ENCODE measurements at places on chromosomes 11 and 22.

DNA sequence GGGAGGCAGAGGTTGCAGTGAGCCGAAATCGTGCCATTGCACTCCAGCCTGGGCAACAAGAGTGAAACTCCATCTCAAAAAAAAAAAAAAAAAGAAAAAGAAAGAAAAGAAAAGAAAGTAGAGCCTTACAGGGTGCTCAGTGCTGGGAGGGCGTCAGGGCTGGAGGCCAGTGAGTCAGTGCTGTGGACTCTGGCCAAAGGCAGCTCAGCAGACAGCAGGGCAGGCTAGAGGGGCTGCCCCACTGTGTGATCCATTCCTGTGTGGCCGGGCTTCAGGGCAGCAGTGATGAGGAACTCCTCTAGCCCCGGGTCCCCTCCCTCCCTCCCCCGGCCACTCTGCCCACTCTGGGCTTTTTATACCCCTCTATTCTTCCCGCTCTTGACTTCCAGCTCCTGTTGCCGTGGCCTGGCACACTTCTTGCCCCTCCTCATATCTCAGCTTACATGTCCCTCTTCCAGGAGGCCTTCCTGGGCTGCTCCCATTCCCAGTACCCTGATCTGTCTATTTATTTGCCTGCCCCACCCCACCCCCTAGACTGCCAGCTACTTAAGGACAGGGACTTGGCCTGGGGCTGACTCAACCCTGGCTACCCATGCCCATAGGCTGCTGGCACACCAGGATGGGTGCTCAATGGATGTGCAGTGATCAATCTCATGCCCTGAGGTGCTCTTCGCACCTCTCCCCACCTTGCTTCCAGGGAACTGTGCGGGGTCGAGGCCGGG, 10.1 kb downstream of the SYT12 start:
- no peak for DNase-seq

DNA sequence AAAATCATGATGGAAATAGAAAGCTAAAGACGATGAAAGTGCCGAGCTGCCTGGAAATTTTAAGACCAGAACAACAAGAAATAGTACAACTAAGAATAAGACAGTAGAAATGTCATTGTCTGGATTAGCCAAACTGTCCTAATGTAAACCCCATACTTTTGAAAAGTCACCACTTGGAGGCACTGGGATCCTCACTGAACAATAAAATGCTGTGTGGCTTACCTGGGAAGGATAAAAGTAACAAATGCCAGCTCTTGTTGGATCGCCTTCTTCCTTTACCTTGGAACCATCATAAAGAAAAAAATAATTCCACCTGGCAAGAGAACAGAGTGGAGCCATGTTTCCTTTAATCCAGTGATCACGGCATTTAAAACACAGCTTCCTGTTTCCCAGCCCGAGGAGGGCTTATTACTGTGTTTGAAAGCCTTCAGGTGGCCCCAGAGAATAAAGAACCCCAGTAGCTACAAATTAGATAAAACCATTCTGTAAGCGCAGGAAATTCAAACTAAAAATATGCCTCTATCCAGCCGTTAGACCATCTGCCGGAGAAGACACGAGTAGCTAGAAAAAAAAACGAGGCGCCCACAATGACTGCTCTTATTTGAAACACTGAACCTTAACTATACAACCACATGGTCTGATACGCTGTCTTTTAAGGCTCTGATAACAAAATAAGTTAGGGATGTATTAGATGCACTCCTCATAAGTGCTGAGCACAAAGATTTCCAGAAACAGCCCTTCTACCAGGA, 4.4 kb downstream of the HPS4 start:
- DNase-seq = peak; percentile 6

DNA sequence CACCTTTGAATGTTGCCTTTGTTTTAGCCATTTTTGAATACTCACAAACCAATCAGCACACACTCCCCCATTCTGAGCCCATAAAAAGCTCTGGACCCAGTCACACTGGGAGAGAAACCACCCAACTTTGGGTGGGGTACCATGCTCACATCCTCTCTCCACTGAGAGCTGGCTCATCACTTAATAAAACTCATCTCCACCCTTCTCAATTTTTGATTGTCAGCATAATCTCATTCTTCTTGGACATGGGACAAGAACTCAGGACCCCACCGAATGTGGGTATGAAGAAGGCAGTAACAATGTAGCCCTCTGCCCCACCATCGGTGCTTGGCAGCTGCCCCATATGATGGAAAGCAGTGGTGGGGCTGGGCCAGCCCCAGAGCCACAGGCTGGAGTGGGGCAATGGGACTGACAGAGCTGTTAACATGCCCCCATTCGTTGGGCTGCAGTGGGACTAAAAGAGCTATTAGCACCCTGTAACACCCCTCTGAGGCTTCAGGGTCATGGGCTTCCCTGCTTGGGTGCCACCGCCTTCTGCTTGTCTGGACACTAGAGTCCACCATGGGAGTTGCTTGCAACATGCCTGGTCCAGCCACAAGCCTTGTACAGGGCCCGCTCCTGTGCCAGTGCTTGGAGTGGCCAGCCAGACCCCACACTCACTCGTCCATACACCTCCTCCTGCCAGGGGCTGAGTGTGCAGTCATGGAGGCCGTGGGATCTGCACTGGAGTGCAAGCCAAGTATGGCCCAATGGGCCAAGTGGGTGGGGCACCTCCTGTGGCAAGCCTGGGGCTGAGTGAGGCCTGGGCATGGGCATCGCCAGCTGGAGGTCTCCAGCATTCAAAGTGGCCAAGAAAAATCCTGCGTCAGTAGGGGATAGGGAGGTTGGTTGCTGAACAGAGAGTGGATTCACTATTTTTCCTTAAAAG, 471.1 kb downstream of the TBC1D22A start:
- DNase-seq = no peak

DNA sequence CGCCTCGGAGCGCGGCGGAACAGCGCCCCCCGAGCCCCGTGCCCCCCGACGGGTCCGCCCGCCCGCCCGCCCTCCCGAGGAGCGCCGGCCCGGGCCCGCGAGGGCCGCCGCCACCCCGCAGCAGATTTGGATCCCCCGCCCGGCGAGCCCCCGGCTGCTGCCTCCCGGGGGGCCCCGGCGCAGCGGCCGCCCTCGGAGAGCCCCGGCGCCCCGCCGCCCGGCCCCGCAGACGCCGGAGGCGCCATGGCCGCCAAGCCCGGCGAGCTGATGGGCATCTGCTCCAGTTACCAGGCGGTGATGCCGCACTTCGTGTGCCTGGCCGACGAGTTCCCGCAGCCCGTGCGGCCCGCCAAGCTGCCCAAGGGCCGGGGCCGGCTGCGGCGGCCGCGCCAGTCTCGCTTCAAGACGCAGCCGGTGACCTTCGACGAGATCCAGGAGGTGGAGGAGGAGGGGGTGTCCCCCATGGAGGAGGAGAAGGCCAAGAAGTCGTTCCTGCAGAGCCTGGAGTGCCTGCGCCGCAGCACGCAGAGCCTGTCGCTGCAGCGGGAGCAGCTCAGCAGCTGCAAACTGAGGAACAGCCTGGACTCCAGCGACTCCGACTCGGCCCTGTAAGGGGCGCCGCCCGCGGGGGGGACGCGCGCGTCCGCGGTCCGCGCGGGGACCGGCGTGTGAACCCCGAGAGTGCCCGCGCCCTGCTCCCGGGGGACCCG, 380 bp downstream of the C11orf96 start:
- DNase-seq = no peak

GRCh38 chr11:73958521-73959141, 7.8 kb downstream of the DNAJB13 start:
- no peak for DNase-seq

GRCh38 chr22:48866906-48867681, 960.6 kb downstream of the BRD1 start:
- DNase-seq = no peak

DNA sequence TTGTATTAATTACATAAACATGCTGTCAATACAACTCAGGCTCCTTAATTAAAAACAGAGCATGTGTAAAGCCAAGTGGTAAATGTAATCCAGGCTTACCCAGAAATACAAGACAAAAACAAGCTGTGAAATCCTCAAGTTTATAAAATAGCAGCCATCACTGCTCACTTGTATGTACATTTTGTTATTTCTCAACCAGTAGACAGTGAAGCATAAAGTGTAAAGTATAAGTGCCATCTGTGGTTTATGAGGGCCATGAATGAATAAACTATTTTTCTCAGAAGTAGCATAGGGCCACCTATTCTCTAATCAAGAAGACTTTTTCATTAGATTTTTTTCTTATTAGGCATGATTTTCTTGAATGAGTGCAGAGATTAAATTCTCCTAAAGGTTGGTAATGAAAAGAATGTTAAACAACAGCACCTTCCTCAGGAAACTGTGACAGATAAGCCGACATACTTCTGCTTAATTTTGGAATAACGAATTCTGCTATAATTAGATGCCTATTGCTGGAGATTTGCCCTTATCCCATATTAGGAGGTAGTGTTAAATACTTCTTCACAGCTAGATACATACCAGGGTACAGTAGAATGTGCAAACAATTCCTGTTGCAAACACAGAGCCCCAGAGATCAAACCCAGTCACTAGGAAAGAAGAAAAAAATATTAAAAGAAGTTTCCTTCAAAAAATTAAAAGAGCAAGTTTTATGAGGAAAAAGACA, 13.0 kb downstream of the SLC5A12 start:
- DNase-seq = no peak

- no peak for DNase-seq
These were observed 15.9 kb downstream of the TRIM29 start for GRCh38 chr11:120121914-120122473.

GRCh38 chr22:50705219-50705691, 32.6 kb downstream of the SHANK3 start:
- no peak for DNase-seq

DNA sequence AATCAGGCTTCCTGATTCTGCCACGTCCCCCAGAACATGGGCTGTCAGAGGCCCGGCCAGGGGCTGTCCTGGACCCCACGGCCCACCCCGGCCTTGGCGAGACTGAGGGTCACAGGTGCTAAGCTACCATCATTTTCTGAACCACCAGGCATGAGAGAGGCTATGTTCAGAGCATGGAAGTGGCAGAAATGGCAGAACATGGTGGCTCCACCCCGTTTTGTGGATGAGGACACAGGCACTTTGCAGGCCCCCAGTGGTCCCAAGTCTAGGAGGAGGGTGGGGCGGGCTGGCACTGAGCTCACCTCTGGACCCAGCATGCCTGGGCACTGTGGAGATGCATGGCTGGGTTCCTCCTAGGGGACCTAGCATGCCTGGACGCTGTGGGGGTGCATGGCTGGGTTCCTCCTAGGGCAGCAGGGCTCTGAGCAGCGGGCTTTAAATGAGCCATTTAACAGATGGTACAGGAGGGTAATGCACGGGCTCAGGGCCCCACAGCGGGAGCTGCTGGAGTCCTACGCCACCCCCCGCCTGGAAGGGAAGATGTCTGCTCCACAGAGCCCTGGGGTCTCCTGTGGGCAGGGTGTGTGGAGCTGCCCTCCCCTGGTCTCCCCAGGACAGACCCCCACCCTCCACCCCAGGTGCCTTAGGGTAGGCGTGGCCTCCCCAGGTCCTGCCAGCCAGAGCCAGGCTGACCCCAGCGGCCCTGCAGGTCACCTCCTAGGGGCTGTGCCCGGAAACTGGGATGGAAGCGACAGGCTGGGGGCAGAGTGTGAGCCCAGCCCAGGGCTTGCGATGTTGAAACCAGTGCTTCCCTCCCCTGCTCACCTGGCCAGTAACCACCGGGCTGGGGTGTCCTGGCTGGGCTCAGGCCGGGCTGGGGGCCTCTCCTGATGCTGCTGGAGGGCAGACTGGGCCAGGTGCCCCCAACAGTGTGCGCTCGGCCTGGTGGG, 6.1 kb upstream of the MUC5AC start:
- no peak for DNase-seq

GRCh38 chr11:64913171-64913727, 3.8 kb downstream of the ATG2A start:
- no peak for DNase-seq

DNA sequence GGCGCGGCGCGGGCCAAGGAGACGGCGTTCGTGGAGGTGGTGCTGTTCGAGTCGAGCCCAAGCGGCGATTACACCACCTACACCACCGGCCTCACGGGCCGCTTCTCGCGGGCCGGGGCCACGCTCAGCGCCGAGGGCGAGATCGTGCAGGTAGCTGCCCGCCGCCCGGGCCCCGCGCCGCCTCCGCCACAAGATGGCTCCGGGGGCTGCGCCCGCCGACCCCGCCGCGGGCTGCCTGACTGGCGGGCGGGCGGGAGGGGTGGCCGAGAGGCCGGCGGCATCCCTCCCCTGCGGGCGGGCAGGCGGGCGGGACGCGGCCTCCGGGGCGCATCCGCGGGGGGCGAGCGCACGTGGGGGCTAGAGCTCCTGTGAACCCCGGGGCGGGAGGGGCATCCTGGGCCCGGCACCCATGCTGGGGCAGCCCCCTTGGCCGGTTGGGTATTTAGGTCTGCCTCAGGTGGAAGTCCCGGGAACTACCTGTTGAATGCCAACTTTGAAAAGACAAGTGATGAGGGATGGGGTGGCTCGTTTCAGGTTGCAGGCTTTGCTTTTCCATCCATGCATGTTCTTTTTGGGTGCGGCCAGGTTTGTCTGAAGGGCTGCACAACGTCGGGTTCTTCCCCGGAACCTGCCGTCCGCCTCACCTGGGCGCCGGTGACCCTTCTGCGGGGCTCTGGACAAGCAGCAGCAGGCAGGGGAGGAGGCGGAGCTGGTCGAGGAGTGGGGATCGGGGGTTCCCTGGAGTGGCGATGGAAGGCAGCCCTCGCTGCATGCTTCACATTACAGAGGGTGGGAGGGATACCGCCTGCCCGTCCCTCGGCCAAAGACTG, 760 bp downstream of the ZNRF3 start:
- DNase-seq = no peak

- no peak for DNase-seq
These were observed 4.3 kb downstream of the CADM1 start for GRCh38 chr11:115499891-115500290.

DNA sequence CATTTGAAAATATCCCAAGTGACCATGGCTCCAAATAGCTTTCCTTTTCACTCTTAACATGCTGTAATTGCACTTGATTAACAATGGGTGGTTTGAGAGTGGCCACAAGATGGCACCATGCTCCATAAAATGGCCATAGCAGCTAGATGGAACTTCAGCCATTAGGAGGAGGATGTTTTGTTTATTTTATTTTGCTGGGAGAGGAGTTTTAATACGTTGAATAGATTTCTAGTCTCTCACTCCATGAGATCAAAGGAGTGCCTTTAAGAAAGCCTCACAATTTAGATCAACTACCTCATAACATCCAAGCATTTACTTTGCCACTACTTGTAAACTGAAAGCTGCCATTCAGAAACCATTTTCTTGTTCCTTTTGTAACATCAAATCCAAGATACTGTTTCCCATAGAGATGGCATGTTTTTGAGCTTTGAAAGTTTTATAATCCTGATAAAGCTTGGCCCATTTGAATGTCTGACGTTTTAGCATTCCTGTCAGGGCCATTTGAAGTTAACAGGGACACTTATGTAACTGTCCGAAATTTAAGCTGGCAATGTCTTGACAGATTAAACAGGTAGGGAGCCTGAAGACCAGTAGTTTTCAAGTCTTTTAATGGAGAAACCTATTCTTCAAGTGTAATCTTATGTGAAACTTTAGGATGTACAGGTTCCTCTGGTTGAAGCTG, 4.7 kb downstream of the FEN1 start:
- peak; percentile 83 for DNase-seq

- peak; percentile 86 for DNase-seq
These were observed 91.5 kb downstream of the CACNA1I start for GRCh38 chr22:39661842-39662685.

All from CD4-positive, alpha-beta T cell treated with Interferon alpha-2 for 1 hour (primary cell).